ENCODE measurements at places on chromosomes 6 and 20. TPM values are rescaled to one million over a fixed set of nuclear protein-coding genes. Genes with fewer than 3 reads are reported as not detected.

OR2H1 gene
- total RNA-seq: not detected

DEFB116 gene
- total RNA-seq: not detected

TMC2 gene
- total RNA-seq: not detected

ZNF334 gene
- total RNA-seq: 18.7 TPM

BPI gene
- not detected for total RNA-seq

IFNGR1 gene
- 81.2 TPM for total RNA-seq

VSX1 gene
- not detected for total RNA-seq

B3GALT4 gene
- total RNA-seq: 20.2 TPM

SLC35F1 gene
- total RNA-seq: 0.91 TPM

PNRC1 gene
- total RNA-seq: 204 TPM

Data from ureter (tissue), 1 donor.